ENCODE measurements at places on chromosomes 12 and 14.

DNA sequence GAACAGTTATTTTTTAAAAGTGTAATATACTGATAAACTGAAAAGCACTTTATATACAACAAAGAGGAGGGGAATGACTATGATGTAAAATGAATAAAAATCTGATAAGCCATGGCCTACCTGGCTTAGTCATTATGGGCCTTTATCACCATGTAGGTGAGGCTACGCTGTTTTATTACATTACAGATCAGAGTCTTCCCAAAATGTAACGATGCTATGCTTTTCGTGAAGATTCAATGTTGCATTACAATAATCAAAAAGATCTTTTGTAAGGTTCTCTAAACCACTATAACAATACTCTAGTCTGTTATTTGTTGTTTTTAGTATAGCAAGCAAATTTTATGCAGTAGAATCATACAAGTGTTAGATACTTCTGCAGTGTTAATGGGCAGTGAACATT lies 34.2 kb downstream of the ARID4A start:
- DNase-seq, result no peak

- no peak for DNase-seq
Measured at GRCh38 chr14:92451755-92452154, 61.8 kb upstream of the RIN3 start.

DNA sequence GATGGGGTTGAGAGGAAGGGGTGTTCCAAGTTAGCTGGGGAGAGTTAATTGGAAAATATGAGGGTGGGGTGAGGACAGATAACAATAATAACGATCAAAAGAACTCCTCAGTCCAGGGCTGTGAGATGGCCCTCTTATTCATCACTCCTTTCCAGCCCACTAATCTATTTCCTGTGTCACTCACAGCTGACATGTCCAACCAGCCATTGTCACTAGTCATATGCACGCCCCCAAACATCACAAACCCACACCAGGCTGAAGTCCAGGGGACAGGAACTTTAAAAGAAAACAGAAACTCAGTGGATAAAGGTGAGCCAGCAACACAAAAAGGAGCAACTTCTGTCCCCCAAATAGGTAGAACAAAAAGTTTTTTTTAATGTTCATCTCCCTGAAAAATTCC lies 911 bp downstream of the CALCOCO1 start:
- DNase-seq, result no peak

GRCh38 chr12:122026706-122027333 lies 5.1 kb downstream of the BCL7A start:
- DNase-seq, result no peak

GRCh38 chr14:91835920-91836843 lies 31.2 kb downstream of the TC2N start:
- DNase-seq, result no peak

DNA sequence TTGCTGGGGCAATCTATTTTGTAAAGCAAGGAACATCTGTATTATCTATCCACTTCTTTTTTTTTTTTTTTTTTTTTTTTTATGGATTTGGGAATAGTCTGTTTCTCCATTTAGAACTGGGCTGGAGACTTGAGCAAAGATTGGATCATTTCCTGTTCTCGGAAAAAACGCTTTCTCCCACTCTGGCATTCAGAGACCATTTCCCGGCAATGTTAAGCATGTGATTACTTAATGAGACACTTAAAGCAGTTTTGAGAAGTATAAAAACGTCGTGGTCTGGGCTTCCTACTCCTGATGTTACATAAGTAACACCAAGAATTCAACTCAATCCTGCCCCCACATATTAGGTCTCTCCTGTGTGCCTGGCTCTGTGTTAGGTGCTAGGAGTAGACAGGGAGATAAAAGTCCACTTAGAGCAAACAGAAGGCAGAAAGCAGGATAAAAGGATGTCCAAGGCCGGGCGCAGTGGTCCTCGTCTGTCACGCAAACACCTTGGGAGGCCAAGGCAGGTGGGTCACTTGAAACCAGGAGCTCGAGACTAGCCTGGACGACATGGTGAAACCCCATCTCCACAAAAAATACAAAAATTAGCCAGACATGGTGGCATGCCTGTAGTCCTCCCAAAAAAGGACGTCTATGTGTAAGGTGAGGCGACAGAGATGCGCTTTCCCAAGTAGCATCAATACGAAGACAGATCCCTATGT lies 152.1 kb upstream of the GSC start:
- no peak for DNase-seq

DNA sequence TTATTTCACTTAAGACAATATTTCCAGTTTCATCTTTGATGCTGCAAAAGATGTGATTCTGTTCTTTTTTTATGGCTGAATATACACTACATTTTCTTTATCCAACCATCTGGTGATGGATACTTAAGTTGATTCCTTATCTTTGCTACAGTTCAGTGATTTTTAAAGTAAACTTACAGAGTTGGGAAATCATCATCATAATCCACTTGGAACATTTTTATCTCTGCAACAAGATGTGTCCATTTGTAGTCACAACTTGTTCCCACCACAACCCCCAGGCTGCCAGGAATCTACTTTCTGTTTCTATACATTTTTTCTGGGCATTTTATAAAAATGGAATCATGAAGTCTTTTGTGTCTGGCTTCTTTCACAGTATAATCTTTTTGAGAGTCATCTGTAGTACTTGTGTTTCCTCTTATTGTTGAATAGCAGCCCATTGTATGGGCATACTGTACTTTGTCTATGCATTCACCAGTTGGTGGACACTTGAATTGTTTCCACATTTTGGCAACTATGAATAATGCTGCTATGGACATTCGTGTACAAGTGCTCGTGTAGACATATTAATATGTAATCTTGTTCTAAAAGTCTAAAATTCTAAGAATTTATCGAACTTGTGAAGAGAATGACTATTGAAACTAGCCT lies 212.5 kb upstream of the DDHD1 start:
- no peak for DNase-seq

DNA sequence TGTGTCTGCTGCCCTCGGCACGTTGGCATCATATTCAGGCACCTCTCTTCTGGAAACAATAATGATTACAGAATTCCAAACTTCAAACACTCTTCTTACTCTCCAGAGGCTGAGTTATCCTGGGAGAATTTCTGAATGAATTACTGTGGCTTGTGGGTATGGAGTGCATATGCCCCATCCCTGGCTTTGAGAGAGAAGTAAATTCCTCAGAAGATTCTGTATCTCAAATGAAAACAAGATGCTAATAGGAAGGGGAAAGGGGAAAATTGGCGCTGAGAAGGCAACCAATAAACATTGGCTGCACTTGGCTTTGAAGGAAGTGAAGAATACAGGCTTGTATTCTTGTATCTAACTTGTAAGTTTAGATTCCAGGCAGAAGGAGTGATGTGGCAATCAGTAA lies 132.0 kb upstream of the NOVA1 start:
- DNase-seq, result no peak

All from T1000 (cell line).